Activated CD4-positive, CD25-positive, alpha-beta regulatory T cell treated with anti-CD3 and anti-CD28 coated beads, Interleukin-2, amount 50 U/mL, for 16 hours (primary cell): ENCODE measurements at places on chromosomes 2 and 18.

DNA sequence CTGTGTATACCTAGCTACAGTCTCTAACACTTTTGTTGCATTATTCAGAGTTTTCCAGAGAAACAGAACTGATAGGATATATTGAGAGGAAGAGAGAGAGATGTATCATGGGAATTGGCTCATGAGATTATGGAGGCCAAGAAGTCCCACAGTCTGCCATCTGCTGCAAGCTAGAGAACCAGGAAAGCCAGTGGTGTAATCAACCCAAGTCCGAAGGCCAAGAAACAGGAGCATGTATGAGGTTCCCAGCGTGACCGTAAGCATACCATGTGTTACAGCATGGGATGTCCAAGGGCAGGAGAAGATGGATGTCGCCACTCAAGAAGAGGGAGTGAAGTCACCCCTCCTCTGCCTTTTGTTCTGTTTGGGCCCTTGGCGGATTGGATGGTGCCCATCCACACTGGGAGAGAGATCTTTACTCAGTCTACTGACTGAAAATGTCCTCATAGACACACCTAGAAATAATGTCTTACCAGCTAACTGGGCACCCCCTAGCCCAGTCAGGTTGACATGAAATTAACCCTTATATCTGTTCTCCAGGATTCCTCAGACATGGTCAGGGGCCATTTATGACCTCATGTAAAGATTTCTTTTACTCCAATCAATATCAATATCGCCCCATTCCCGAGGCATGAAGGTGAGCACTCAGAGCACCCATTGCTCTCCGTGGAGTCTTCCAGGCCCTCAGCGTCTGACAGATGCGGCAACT is 179.6 kb downstream of the CTIF start:
- DNase-seq: no peak

- no peak for DNase-seq
These were observed 78.5 kb downstream of the EXOC6B start for GRCh38 chr2:72747344-72747743.

GRCh38 chr18:59606193-59607077 is 90.8 kb downstream of the CCBE1 start:
- DNase-seq: no peak

- no peak for DNase-seq
These were observed 86.7 kb upstream of the ATP8B1 start for GRCh38 chr18:57889841-57890240.

- DNase-seq: no peak
These were observed 310.3 kb upstream of the DLGAP1 start for GRCh38 chr18:4765401-4765800.

- DNase-seq: no peak
These were observed 82.4 kb downstream of the ACAA2 start for GRCh38 chr18:49730951-49731391.

- no peak for DNase-seq
These were observed 68.6 kb downstream of the DGKD start for GRCh38 chr2:233422649-233423551.

GRCh38 chr2:194616334-194616733 is 1040.7 kb upstream of the SLC39A10 start:
- DNase-seq: no peak

- no peak for DNase-seq
These were observed 182.2 kb downstream of the ANAPC1 start for GRCh38 chr2:111701798-111702118.

- no peak for DNase-seq
These were observed 40.7 kb downstream of the KLHL14 start for GRCh38 chr18:32732165-32732564.

- no peak for DNase-seq
These were observed 119.7 kb downstream of the TACR1 start for GRCh38 chr2:75079575-75079974.

GRCh38 chr2:100425573-100426383 is 8.3 kb upstream of the CHST10 start:
- DNase-seq: no peak

- DNase-seq: no peak
These were observed 22.3 kb upstream of the GPR17 start for GRCh38 chr2:127623388-127624319.

DNA sequence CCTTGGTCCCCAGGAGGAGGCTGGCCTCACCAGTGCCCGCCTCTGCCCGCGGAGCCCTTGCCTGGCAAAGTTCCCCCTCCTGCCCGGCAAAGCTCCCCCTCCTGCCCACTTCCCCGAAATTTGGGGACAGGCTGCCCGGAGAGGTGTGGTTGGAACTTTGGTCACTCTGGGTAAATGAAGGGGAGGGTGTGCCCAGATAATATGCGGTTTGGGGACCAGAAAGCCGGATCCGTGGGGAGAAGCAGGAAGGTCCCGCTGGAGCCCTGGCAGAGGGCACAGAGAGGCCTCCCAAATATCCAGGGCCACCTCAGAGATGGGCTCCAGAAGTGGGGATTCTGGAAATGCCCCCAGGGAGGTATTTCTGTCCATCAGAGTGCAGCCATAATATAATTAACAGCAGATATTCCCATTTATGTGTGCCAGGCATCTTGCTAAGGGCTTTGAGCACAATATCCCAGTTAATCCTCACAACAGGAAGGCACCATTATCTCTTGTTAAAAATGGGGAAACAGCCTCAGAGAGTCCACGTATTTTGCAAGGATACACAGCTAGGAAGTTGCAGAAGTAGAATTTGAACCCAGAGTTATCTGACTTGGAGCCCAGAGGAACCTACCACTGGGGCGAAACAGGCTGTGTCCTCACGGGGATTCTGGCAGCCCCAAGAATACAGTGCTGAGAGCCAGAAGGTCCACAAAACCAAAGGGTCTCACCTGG is 914 bp downstream of the STEAP3 start:
- no peak for DNase-seq

DNA sequence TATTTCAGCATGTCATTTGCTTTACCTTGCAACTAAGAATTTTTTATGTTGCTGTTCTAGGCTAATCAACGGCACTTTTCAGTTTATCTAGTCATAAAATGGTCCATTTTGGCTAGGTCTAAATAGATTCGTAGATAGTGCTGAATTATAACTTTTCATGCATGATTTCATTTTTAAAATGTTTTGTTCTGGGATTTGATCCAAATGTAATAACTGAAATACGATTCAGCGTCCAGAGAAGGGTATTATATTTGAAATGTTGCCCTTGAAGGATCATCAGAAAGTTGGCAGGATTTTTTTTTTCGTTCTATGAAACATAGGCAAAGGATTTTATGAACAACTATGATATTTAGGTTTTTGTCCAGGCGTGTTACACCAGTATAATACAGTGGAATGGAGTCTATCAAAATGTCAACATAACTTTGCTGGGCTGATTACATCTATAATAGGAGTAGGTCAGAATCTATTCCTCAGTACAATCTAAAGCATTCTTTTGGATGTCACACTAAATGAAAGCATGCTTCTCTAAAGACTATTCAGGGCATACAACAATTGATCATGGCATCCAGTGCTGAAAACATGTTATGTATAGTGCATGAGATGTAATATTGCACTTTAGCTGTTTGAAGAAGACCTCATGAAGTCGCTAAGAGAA is 24.8 kb downstream of the TTC27 start:
- no peak for DNase-seq

- DNase-seq: no peak
These were observed 37.4 kb downstream of the CERKL start for GRCh38 chr2:181619516-181619915.

GRCh38 chr2:234829074-234829455 is 122.8 kb upstream of the SH3BP4 start:
- no peak for DNase-seq

GRCh38 chr2:143078104-143078503 is 51.1 kb upstream of the ARHGAP15 start:
- DNase-seq: no peak

- DNase-seq: no peak
These were observed 47.5 kb downstream of the ANKRD44 start for GRCh38 chr2:197263077-197263476.
